ENCODE measurements at places on chromosomes 2 and 18.

DNA sequence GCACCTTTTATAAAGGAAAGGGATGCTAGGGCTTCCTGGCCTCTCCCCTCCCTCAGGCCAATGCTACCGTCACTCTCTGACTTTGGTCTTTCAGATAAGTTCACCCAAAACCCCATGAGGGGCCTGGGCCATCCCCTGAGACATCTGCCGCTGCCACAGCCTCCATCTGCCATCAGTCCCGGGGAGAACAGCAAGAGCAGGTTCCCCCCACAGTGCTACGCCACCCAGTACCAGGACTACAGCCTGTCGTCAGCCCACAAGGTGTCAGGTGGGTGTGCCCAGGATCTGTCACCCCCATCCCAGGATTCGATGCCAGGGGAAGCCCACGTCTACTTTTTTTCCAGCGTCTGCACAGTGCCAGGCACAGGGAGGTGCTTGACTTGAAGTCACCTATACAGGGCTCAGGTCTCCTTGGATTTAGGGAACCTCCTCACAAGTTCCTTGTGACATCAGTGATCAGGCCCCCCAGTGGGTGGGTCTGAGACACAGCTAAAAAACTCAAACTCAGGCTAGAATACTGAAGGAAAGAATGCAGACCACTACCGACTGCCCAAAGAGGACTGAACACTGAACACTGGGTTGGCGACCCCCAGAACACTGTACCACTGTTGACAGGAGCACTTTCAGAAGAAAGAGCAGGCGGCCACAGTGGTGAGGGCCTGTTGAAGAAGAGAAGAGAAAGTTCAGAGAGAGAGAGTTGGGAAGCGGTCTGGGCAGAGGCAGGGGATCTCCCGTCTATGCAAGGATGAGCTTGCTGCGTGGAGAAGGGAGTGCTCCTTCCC is 85.3 kb downstream of the EPAS1 start:
- no peak for DNase-seq
- no peaks in the 10 kb centered on the region for H3K27me3 ChIP-seq
- no peaks in the 10 kb centered on the region for H3K4me1 ChIP-seq
- H3K36me3 ChIP-seq: no peaks in the 10 kb centered on the region
- H3K27ac ChIP-seq: no peak overlapping the region

DNA sequence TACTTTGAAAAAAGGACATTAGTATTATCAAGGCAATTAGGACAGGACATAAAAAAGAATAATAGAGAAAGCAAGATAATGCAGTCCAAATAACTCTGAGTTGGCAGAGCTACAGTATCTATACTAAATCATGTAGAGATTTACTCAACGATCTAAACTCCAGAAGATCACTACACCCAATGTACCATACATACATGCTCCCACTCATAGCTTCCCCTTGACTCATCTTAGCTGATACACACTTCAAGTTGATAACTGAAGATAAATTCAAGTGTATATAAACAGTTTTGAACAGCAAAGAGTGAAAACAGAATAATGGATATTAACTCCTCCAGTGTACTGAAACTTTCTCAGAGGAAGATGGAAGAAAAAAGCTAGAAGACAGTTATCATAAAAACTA is 78.5 kb downstream of the SESTD1 start:
- H3K4me3 ChIP-seq: no peak overlapping the region
- H3K27me3 ChIP-seq: no peaks in the 10 kb centered on the region
- no peaks in the 10 kb centered on the region for H3K36me3 ChIP-seq
- peaks cover under 1% of the 10 kb centered on the region for H3K4me1 ChIP-seq

- no peaks in the 10 kb centered on the region for H3K4me1 ChIP-seq
- no peak overlapping the region for H3K4me3 ChIP-seq
- DNase-seq: no peak
- H3K27me3 ChIP-seq: no peaks in the 10 kb centered on the region
- no peaks in the 10 kb centered on the region for H3K36me3 ChIP-seq
Measured at GRCh38 chr18:44830581-44830980, 149.9 kb downstream of the SETBP1 start.

DNA sequence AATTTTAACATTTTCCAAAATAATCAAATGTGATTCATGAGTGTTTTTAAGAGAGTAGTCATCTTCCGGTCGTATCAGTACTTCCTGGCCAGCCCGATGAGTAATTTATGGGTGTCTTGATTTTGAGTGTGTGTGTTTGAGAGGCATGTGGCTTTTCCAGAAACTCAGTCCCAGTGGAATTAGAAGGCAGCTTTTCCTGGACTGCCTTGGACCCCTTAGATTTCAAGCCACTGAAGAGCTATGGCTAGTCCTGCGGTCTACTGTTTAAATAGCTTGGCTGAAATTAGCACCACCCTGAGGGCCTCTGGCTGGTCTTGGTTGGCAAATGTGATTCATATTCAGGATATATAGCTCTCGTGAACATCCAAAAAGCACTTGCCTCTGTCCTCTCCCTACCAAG is 59.4 kb downstream of the HK2 start:
- H3K36me3 ChIP-seq: peaks cover 16% of the 10 kb centered on the region
- peaks cover 4% of the 10 kb centered on the region for H3K4me1 ChIP-seq
- no peak for DNase-seq
- H3K4me3 ChIP-seq: no peak overlapping the region
- H3K27me3 ChIP-seq: no peaks in the 10 kb centered on the region

- H3K27ac ChIP-seq: no peak overlapping the region
- no peaks in the 10 kb centered on the region for H3K36me3 ChIP-seq
- H3K27me3 ChIP-seq: no peaks in the 10 kb centered on the region
- no peaks in the 10 kb centered on the region for H3K4me1 ChIP-seq
- H3K4me3 ChIP-seq: no peak overlapping the region
- DNase-seq: no peak
Measured at GRCh38 chr2:43305517-43305916, 79.1 kb upstream of the ZFP36L2 start.

Measured in H1 (cell line).